Choroid plexus epithelial cell (primary cell): ENCODE measurements at places on chromosomes 1 and 21.
A peak's percentile ranks its signal among the peaks of the same experiment; 100 is the strongest.

DNA sequence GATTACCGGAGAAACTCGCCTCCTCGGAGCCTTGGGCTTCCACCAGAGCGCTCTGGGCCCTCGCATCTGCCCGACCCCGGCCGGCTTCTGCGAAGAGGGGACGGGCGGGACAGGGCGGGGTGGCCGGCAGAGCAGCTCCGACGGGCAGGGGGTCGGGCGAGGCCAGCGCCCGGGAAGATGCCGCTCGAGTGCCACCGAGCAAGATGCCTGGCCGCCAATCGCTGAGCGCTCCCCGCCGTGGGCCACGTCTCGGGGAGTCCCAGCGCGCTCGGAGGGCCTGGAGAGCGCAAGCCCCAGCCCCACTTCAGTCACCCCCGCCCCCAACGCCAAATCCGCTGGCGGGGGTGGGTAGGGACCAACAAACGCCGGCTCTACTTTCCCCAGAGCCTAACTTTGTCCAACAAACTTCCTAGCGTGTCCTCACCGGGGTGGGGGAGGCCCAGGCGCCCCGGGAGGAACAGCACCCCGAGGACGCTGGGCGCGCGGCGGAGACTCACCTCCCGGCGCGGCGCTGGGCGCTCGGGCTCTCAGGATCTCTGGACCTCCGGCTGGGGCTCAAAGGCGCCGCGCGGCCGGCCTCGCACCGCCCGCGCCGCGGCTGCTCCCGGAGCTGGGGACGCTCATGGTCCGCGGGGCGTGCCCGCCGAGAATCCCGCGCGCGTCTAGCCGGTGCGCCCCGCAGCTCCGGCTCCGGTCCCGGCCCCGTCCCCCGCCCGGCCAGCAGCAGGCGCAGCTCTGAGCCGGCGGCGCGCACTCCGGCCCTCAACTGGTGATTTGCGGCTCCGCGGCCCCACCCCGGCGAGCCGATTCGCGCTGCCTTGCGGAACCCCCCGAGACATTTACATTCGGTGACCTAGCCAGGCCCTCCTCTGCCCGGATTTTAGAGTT, at the start of gene BCAR3:
Gene BCAR3 (minus strand): TSS at position 737 of the 888 bp plus-strand sequence. CDS start 6,907 bp downstream, outside the sequence.
- DNase-seq, result peak; percentile 75

DNA sequence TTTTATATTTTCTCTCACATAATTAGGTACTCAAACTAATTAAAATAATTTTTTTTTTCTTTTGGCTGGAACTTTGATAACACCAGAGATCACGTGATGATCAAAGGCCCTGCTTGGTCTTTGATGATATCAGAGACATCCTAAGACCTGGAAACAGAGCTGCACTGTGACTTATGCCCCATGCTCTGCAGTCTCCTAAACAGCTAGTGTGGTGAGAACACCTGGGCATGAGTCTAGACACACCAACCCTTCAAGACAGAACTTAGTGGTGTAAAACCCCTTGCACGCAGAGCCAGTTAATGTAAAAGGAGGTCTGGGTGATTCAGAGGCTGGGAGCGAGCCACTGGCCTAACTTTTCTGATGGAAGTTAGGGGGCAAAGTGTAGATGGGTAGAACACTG, 70.3 kb downstream of the OMA1 start:
- DNase-seq, result no peak

DNA sequence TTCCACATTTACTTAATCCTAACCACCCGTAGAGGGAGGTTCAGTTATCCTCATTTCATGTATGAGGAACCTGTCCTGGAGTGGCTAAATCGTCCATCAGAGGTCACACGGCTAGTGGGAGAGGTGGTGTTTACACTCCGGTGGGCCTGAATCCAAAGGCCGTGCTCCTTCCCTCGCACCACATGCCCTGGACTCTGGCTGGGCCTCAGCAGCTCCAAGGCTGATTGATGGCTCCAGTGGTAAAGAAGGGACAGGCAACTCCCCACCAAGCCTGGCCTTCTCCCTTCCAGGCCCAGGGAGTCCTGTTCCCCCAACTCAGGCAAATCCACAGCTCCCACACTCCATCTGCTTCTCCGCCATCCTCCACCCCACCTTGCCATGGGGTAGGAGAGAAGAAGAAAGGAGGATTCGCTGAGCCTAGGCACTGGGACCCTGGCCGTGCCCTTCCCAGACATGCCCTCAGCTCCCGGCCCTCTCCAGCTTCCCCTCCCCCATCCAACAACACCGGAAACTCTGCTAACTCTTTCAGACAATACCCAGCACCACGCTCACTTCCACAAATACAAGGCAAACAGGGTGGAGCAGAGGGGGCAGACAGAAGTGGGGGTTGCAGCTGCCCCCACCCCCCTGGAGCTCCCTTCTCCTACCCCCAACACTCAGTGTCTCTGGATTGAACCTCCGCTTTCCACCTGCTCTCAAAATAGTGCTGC, 10.9 kb downstream of the ARHGEF2 start:
- DNase-seq, result no peak

GRCh38 chr1:6234502-6235295, 1.1 kb downstream of the ICMT start:
- DNase-seq, result peak; percentile 38

- no peak for DNase-seq
These were observed 22.4 kb upstream of the ADGRB2 start for GRCh38 chr1:31786366-31787060.
